MG63 (cell line): ENCODE measurements at places on chromosomes 2 and 18. TPM values are rescaled to one million over a fixed set of nuclear protein-coding genes. Genes with fewer than 3 reads are reported as not detected.

Gene ELP2
- 85.7 and 109 TPM in 2 replicates for total RNA-seq

Gene SDC1
- total RNA-seq = 33.4 and 40.5 TPM in 2 replicates

Gene GDF7
- not detected in 2 replicates for total RNA-seq

Gene MGAT4A
- 0.89 and 2.2 TPM in 2 replicates for total RNA-seq

Gene SP110
- 7.2 and 12.7 TPM in 2 replicates for total RNA-seq

Gene TACR1
- not detected in 2 replicates for total RNA-seq

Gene SGO2
- total RNA-seq = 6.3 and 10.3 TPM in 2 replicates

Gene ORC4
- total RNA-seq = 15.9 and 66.5 TPM in 2 replicates

Gene CFAP53
- not detected in 2 replicates for total RNA-seq

Gene EMILIN1
- total RNA-seq = 91.6 and 144 TPM in 2 replicates

Gene UGT1A3
- total RNA-seq = not detected in 2 replicates

Gene MAP3K19
- total RNA-seq = not detected in 2 replicates

Gene LHCGR
- not detected in 2 replicates for total RNA-seq

Gene FHL2
- 166 and 245 TPM in 2 replicates for total RNA-seq

Gene SCYGR4
- total RNA-seq = not detected in 2 replicates

Gene CDH19
- not detected in 2 replicates for total RNA-seq

Gene DYSF
- total RNA-seq = 1.1 and 1.4 TPM in 2 replicates

Gene TMEFF2
- 2.2 and 3.0 TPM in 2 replicates for total RNA-seq

Gene NT5C1B
- not detected in 2 replicates for total RNA-seq

Gene ARHGEF4
- 0.89 and 7.6 TPM in 2 replicates for total RNA-seq

Gene SAG
- not detected in 2 replicates for total RNA-seq

Gene BMP10
- not detected in 2 replicates for total RNA-seq

Gene TMEM247
- not detected in 2 replicates for total RNA-seq

Gene ACOXL
- total RNA-seq = not detected in 2 replicates

Gene C2orf72
- 0.49 TPM in 1 of 2 replicates, not detected in the other for total RNA-seq

Gene ARHGAP15
- total RNA-seq = not detected in 2 replicates

Gene BCL2
- total RNA-seq = 3.0 and 5.4 TPM in 2 replicates

Gene KCNS3
- total RNA-seq = 5.2 and 10.7 TPM in 2 replicates

Gene DDX1
- 108 and 126 TPM in 2 replicates for total RNA-seq

Gene FAM98A
- total RNA-seq = 31.1 and 37.5 TPM in 2 replicates

Gene ZAP70
- total RNA-seq = 6.6 TPM in 1 of 2 replicates, not detected in the other

Gene HNRNPA3
- total RNA-seq = 21.1 and 36.5 TPM in 2 replicates

Gene ASAP2
- 18.4 and 30.6 TPM in 2 replicates for total RNA-seq

Gene NTSR2
- not detected in 2 replicates for total RNA-seq

Gene TUBB8B
- total RNA-seq = not detected in 2 replicates

Gene WDCP
- total RNA-seq = 10.6 and 12.2 TPM in 2 replicates

Gene MYO5B
- 8.8 and 31.6 TPM in 2 replicates for total RNA-seq

Gene SULT1C4
- not detected in 2 replicates for total RNA-seq

Gene DNAH7
- 0.43 TPM in 1 of 2 replicates, not detected in the other for total RNA-seq

Gene TSPYL6
- total RNA-seq = not detected in 2 replicates

Gene MAB21L4
- not detected in 2 replicates for total RNA-seq

Gene HSBP1L1
- total RNA-seq = not detected in 2 replicates

Gene RBM44
- 0.20 TPM in 1 of 2 replicates, not detected in the other for total RNA-seq

Gene LGALSL
- 4.5 and 8.8 TPM in 2 replicates for total RNA-seq

Gene NOSTRIN
- 0.23 and 0.35 TPM in 2 replicates for total RNA-seq

Gene LYPD6
- 0.94 and 1.4 TPM in 2 replicates for total RNA-seq

Gene TWIST2
- 40.5 and 66.9 TPM in 2 replicates for total RNA-seq
